ENCODE measurements at places on chromosomes 4 and X.

GRCh38 chrX:31708116-31708515 lies 636.3 kb upstream of the FTHL17 start:
- DNase-seq, result no peak

GRCh38 chr4:112645541-112646329 lies 8.8 kb downstream of the LARP7 start:
- no peak for DNase-seq

DNA sequence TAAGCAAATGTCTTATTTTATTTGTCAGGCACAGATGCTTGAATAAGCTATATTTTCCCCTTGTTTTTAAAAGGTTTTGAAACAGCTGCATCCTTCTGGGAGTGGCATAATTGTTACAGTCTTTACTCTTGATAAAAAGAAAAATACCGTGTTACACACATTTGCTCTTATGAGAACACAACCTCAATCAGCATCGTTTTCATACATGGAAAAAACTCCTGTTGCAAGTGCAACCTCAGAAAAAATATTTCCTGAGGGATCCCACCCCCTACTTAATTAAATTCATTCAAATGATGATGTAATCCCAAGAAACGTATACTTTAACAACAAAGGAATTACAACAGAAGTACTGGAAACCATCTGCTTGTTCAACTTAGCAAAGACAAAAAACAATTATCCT lies 58.6 kb downstream of the SMAD1 start:
- no peak for DNase-seq

DNA sequence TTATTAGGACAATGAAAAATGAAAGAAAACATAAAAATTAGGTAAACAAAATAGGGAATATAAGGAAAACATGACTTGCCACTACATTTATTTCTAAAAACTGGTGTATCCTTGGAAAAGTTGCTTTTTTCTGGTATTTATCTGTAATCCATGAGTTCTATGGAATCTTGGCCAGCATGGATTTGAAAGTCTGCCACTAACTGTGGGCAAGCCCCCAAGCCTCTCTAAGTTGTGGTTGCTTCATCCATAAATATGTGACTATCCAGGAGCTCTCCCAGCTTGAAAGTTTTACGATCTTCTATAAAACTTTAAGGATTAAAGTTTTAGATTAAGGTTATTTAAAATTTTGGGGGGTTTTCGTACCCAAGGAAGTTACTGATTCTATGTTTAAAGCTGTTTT lies 21.8 kb downstream of the RPS6KA3 start:
- DNase-seq, result no peak

DNA sequence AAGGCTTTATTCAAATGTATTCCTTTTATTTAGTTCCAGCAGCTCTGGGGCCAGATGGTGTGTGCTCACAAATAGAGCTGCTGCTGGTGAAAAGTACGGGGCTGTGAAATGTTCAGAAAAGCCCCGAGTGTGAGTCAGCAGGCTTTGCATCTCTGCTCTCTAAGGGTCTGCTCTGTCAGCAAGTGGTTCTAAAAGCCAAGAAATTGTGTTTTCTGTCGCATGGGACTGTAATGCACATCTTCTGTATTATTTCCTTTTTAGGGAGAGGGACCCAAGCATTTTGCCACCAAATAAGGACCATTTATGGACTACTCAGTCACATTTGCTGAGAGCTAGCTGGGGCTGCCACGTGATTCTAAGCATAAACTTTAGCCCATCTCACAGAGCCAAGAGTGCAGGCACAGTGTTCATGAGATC lies 82.9 kb upstream of the NHS start:
- no peak for DNase-seq

DNA sequence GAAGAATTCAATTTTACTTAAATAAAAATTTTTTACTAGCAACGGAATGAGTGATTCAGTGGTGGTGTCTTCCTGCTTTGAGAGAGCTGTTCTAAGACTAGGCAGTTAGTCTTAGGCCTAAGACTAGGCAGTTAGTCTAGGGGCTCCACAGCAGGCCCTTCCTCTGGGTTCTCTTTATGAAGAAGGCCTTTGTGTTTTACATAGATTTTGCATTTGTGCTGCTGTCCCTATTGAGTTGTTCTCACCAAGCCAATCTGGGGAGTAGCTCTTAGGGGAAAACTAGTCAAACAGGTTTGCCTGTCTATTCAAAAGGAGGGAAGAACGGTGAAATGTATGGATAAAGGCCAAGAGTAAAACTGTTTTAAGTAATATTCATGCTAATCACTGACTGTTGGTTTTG lies 7.6 kb downstream of the UGT8 start:
- DNase-seq, result no peak

DNA sequence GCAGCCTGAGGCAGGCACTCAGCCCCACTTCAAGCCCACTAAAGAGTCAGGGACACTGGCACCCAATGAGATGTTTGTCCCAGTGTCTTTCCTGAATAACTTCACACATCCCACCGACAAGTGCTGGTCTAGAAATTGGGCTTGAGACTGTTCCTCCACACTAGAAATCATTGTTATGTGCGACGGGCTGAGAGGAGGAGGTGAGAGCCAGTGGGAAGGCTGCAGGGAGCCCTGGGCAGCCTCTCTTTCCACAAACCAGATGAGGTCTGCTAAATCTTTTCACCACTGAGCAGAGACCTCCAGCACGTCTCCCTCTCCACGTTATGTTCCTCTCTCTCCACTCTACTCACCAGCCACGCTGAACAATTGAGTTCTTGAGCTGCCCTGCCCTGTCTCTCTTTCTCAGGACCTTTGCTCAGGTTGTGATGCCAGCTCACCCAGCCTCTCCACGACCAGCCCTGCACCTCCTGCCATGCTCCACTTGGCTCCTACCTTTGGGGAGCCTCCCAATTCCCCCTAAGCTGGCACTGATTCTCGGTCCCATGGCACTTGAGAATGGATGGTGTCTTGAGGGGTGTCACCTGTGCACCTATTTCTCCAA lies 8.4 kb downstream of the SCD5 start:
- DNase-seq, result no peak

GRCh38 chrX:118221270-118221669 lies 104.7 kb upstream of the KLHL13 start:
- DNase-seq, result no peak

GRCh38 chrX:137432609-137433008 lies 133.3 kb upstream of the ZIC3 start:
- no peak for DNase-seq

- DNase-seq, result no peak
Measured at GRCh38 chrX:42771506-42772335, 6.2 kb downstream of the PPP1R2C start.

DNA sequence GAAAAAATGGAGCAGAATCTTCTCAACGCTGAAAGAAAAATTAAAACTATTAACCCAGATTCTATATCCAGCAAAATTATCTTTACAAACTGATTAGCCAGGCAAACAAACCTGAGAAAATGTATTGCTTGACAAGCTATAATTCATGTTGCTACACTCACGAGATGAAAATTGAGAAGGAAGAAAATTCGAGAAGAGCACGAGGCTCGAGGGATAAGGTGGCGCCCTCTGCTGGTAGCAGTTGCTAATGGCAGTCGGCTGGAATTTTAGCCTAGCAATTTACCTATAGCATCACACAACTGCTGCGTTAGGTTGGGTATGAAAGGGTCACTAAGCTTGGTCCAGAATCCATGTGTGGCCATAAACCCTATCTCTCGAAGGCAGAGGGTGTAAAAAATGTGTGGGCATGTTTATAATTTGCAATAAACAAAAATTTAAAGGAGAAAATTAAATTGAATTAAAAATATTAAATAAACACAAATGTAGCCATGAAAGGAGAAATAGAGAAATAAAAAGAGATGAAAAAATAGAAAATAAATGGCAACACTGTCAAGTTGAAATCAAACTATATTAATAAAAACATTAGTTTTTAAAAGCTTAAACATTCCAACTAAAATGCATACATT lies 126.6 kb downstream of the PPP4R3C start:
- peak; percentile 12 for DNase-seq

DNA sequence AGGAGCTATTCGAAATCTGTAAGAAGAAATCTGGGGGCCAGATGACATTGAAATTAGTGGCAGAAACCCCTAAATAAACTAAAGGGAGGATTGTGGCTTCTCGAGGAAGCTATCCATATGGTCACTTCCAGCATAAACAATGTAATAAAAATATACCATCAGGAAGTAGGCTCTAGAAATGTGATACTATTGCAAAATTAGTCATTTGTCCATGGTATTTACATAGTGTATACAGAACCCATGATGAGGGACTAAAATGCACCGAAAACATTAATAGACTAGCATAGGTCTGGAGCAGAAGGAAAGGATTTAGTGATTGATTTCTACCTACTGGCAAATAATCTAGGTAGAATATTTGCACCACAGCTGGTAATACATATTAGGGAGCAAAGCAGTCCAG lies 1344.0 kb downstream of the FSTL5 start:
- no peak for DNase-seq

GRCh38 chrX:119753639-119754257 lies 4.6 kb upstream of the SOWAHD start:
- no peak for DNase-seq

GRCh38 chr4:84964995-84965552 lies 1.4 kb downstream of the WDFY3 start:
- DNase-seq, result no peak

DNA sequence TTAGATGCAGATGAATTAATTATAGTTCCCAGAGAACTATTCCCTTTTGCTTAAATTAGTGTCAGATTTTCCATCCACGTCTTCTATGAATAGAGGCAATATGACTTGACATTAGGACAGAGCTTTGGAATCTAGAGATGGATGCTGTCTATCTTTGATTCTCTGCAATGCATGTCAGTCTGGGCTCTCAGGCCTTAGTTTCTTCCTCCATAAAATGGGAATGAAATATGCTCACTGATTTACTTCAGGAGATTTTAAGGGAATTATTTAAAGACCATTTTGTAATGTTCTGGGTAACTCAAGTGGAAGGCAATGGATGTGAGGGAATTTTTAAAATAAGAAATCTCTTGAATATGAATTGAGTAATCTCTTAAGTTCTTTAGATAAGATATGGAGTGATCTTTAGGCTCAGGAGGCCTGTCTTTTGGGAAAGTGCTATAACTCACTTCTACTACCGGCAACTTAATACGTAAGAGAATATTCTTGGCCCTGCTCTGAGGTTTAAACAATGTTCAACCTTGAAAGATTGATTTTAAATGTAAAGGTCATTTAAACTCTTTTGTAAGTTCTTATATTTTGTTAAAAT lies 29.0 kb downstream of the MGST2 start:
- no peak for DNase-seq

- DNase-seq, result no peak
Measured at GRCh38 chr4:101211146-101211553, 136.2 kb downstream of the PPP3CA start.

GRCh38 chrX:108702530-108702929 lies 33.8 kb downstream of the IRS4 start:
- no peak for DNase-seq

- no peak for DNase-seq
Measured at GRCh38 chrX:10239611-10240064, 82.9 kb downstream of the CLCN4 start.

DNA sequence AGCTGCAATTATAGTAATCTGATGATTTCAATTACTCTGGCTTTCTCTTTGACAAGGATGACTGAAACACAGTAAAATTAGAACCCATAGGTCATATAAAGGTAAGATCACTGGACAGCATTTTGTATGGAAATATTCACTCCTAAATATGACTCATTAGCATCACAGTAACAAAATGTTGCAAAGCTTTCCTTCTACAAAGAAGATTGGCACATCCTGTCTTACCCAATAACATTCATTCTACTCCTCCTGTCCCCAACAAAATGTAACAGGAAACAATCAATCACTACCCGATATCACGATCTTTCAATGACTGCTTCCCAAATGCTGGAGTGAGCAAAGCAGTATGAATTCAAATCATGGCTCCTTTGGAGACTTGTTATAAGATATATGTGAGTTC lies 95.3 kb downstream of the FANCB start:
- DNase-seq, result no peak

GRCh38 chr4:11715753-11716521 lies 287.2 kb upstream of the HS3ST1 start:
- no peak for DNase-seq

GRCh38 chrX:139025816-139026215 lies 314.3 kb upstream of the FGF13 start:
- no peak for DNase-seq

GRCh38 chrX:55151199-55151598 lies 62.4 kb downstream of the PAGE2 start:
- no peak for DNase-seq

DNA sequence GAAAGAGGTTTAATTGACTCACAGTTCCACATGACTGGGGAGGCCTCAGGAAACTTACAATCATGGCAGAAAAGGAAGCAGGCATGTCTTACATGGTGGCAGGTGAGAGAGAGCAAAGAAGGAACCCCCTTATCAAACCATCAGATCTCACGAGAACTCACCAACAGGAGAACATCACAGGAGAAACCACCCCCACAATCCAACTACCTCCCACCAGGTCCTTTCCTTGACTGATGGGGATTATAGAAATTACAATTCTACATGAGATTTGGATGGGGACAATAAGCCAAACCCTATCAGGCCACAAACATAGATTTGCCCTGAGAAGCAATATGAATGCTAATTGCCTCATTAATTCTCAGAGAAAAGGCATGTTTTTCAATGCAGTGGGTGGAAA lies 138.2 kb upstream of the RAPGEF2 start:
- no peak for DNase-seq

DNA sequence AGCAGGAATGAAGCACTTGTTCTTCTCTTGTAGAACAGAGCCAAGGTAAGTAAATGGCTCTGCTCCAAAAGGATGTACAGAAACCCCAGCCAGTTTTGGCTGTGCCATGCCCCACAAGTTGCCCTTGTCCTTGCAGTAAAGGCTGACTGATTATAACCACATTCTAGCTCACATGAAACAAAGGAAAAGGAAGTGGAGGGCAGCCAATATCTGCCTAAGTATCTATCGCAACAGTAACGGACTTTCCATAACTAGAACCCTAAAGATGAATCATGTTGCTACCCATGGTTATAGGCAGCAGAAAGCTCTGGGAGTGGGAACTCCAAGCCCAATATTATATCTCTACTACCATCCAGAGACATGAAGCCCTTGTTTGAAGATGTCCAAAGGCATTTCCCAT lies 95.7 kb downstream of the COMMD8 start:
- DNase-seq, result no peak

- no peak for DNase-seq
Measured at GRCh38 chr4:137310593-137311490, 221.5 kb downstream of the PCDH18 start.

GRCh38 chrX:134520860-134521390 lies 61.0 kb downstream of the HPRT1 start:
- DNase-seq, result no peak

- no peak for DNase-seq
Measured at GRCh38 chr4:124030147-124030546, 633.6 kb downstream of the SPRY1 start.

GRCh38 chrX:45143455-45143854 lies 57.2 kb downstream of the DIPK2B start:
- no peak for DNase-seq

GRCh38 chr4:145818011-145818410 lies 120.6 kb downstream of the ZNF827 start:
- no peak for DNase-seq

- DNase-seq, result no peak
Measured at GRCh38 chrX:13491061-13491460, 78.3 kb upstream of the EGFL6 start.

Data from stimulated activated CD8-positive, alpha-beta memory T cell treated with anti-CD3 and anti-CD28 coated beads, Interleukin-4, amount 100 ng/mL, for 24 hours (primary cell).